ENCODE measurements at places on chromosomes 2 and 18.

- no peak for DNase-seq
Measured at GRCh38 chr18:46868169-46868921, 49.0 kb downstream of the PIAS2 start.

- DNase-seq: no peak
Measured at GRCh38 chr2:230305416-230306275, 21.3 kb upstream of the SP140L start.

DNA sequence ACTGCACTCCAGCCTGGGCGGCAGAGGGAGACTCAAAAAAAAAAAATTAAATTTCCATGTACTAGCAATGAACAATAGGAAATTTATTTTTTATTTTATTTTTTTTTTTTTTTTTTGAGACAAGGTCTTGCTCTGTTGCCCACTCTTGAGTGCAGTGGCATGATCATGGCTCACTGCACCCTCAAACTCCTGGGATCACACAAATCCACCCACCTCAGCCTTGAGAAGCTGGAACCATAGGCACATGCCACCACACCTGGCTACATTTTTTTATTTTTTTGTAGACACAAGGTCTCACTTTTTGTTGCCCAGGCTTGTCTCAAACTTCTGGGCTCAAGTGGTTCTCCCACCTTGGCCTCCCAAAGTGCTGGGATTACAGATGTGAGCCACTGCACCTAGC is 16.9 kb downstream of the CNOT9 start:
- DNase-seq: no peak

GRCh38 chr2:238162251-238162845 is 3.6 kb downstream of the ERFE start:
- DNase-seq: no peak

GRCh38 chr2:82650038-82650437 is 1809.0 kb downstream of the SUCLG1 start:
- no peak for DNase-seq

DNA sequence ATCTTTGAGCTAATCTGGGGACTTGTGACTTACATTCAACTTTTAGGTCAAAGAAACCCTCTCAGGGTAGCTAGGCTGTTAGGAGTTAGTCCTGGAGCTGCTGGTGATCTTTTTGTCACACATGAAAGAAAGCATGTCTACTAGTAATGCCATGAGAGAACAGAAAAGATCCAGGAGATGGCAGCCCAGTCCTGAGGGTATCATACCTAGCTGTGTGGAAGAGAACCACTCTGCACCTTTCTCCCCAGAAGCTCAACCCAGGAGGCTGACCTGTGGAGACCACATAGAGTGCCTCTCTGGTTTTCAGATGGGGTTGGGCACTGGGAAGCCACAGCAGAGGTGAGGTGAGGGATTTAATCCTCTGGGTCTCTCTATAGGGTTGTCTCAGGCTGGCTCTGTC is 460.2 kb upstream of the UBE2E3 start:
- no peak for DNase-seq

DNA sequence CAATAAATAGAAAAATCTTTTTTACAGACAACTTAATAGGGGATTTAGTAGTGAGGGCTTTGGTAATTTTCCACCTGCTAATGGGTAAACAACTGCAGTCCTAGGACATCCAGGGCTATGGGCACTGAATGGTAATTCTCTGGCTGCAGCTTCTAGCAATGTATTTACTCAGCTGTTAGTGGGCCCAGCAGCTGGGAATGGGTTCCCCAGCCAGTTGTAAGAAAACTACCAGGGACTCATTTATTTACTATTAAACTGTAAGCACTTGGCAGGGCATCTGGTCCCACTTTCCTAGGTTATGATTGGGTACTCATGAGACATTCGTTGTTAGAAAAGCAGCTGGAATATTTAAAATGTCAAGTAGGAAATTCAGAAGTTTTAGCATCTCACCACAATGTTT is 363.8 kb upstream of the TRIB2 start:
- DNase-seq: peak; percentile 48

DNA sequence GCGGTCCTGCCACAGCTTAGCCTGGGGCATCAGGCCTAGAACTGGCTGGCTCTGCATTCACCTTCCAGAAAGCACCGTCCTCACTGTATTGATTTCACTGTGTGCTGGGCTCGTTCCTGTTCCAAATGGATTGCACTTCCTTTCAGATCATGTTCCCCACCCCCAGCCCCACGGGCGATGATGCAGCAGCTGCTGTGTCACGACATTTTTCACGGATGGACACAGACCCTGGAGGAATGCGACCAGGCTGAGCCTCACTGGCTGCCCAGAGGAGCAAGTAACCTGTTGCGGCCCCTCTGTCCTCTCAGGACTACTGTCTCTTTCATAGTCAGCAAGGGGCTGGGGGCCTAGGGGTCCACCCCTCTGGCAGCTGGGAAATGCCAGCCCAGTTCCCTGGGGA is 50.3 kb downstream of the CAPN13 start:
- no peak for DNase-seq

- DNase-seq: no peak
Measured at GRCh38 chr2:232374356-232374755, 4.2 kb upstream of the ALPP start.

GRCh38 chr2:1371082-1371481 is 42.2 kb upstream of the TPO start:
- DNase-seq: no peak

- DNase-seq: no peak
Measured at GRCh38 chr2:40028792-40029488, 249.9 kb upstream of the THUMPD2 start.

DNA sequence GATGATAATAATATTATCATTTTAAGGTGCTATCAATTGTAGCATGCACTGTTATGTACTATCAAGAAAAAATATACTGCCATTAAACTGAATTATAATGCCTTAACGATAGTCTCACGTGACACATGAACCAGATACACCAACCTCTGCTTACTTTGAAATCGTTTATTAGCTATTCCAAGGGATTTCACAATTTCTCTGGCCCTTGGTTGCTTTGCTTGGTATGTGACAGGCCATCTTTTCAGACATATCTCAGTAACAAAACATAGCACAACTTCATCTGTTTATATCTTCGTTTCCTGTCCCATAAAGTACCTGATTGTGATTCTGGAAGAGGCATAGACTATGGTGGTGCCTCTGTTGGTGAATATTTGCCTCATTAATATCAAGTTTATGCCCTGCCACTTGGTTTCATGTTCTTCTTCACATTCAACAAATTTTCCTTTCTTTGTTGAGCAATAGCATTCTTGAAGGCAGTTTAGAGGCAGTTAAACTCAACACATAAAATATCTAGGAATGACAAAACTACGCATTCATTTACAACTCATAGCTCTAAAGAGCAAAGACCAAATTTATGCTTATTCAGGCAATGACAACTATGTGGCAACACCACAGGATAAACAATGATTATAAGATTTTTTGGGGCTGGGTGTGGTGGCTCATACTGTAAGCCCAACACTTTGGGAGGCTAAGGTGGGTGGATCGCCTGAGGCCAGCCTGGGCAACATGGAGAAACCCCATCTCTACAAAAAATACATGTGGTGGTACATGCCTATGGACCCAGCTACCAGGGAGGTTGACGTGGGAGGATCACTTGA is 84.3 kb downstream of the MCFD2 start:
- DNase-seq: no peak

- DNase-seq: no peak
Measured at GRCh38 chr2:204363513-204363912, 181.8 kb upstream of the PARD3B start.

GRCh38 chr18:76979111-76979751 is 153.4 kb downstream of the MBP start:
- no peak for DNase-seq

DNA sequence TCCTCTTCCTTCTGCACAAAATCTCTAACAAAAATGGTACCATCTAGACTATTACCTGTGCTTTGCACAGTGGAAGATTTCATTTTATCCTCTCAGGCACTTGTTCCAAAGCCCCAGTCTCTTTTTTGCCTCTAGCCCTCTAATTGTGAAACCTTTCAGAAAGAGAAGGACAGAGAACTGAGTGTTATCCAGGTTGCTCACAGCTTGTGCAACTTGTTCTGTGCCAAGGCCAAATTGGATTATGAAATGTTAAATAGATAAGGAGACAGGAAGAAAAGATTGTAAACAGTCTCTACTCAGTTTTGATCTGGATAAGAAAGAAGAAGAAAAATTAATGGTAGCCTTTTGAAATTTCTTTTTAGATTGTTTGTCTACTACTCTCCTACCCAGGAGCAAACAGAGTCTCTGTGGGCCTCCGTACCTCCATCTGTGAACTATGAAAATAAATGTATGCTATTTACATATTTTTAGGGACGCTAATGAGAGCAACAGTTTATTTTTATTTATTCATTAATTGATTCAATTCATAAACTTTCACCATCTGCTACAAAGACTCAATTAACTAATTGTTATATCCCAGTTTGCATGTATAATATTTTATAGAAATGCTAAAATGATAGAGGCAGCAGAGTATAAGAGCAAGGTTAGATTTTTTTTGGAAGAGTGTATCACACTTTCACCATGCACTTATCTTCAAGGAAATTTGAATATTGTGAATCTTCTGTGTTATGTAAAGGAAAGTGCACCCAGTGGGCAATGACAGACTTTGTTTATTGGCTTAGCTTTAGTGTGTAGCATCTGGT is 339.0 kb upstream of the ETAA1 start:
- no peak for DNase-seq

DNA sequence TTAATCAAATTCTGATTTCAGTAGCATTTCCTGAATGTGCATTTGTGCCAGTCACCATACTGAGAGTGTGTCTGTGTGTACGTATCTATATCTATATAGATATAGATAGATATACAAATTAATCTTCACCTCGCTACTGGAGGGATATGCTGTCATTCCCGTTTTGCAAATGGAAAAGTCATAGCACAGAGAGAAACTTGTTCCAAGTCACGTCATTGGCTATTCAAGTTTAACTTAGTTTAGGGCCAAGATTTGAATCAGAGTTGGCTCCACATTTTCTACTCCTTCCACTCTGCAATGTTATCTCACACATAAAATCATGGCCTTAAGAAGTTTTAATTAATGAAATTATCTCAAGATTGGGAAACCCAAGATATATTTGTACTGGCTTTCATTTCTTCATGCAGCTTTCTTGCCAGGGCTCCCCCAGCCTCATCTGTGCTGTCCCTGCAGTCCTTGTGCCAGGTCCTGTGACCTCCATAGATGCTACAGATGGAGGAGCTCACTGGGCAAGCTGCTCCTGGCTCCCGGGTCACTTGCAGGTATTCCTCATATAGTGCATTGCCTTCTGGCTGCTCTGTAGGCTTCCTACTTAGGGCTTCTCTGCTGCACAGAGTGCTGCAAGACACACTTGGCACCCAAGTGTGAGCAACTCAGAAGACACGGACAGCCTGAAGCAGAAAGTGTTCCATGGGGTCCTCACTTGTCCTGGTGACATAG is 245.8 kb downstream of the KCNS3 start:
- no peak for DNase-seq

- DNase-seq: no peak
Measured at GRCh38 chr18:44899832-44900231, 219.1 kb downstream of the SETBP1 start.

DNA sequence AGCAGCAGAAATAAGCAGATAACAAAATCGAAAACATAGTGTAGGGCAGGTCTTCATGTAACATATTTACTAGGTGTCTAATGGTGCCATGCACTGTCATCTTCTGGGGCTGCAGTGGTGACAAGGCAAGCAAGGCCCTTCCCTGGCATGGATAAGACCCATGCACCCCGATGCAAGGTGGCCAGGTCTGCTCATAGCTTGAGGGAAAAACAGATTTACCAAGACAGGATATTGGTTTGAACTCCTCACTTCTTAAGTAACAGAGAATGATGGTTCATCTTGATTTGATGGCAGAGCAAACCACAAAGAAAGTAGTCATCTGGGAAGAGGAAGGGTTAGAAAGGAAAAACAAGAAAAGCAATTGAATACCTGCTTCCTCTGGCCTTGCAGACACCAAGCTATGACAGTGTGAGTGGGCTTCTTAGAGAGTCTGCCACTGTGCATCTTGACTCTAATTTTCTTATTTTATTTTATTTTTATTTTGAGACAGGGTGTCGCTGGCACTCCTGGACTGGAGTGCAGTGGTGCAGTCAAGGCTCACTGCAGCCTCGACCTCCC is 35.8 kb upstream of the EML6 start:
- DNase-seq: no peak

- peak; percentile 61 for DNase-seq
Measured at GRCh38 chr2:202149155-202149762, 76.2 kb downstream of the KIAA2012 start.

DNA sequence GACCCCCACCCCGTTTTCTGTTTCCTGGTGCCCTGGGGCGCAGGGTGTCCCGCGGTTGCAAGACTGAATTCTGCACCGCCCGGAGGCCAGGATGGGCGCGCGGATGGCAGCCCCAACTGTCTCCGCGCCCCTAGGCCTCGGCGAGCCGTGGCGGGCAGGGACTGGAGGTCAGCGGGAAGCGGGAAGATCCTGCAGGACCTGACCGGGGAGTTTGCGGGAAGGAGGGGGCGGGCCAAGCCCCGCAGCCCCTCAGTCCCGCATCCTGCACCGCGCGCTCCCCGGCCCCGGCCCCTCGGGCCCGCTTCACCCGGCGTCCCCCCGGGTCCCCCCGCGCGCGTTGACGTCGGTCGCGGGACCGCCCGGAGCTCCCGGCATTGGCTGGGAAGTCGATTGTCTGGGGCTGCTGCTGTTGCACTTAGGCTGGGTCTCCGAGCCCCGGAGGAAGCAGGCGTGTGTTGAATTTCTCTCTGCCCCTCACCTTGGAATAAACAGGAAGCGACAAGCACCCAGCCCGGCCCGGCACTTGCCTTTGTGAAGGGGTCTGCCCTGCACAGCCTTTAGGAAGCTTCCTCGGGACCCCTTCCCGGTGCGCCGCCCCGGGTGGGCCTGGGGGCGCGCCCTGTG is at the start of gene LDLRAD4:
Gene LDLRAD4, plus strand, starts transcription at position 393 of the 624 bp plus-strand sequence.
- peak; percentile 78 for DNase-seq

DNA sequence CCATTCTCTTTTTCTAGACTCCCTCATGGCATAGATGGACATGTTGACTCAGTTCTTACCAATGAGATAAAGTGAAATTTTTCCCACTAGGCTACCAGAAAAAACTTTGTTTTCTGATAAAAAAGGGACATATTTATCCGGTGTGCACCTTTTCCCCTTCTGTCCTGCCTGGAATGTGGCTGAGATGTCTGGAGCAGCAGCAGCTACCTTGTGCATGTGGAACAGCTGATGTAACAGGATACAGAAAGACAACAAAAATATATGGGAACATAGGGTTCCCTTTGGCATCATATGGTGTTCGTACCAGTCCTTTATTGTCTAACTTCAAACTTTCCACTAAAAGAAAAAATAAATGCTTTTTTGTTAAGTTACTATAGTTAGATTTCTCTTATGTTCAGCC is 460.2 kb upstream of the HS6ST1 start:
- DNase-seq: no peak

- DNase-seq: no peak
Measured at GRCh38 chr18:77762642-77763041, 513.0 kb downstream of the GALR1 start.

GRCh38 chr2:233039846-233040530 is 7.5 kb downstream of the NEU2 start:
- DNase-seq: no peak

DNA sequence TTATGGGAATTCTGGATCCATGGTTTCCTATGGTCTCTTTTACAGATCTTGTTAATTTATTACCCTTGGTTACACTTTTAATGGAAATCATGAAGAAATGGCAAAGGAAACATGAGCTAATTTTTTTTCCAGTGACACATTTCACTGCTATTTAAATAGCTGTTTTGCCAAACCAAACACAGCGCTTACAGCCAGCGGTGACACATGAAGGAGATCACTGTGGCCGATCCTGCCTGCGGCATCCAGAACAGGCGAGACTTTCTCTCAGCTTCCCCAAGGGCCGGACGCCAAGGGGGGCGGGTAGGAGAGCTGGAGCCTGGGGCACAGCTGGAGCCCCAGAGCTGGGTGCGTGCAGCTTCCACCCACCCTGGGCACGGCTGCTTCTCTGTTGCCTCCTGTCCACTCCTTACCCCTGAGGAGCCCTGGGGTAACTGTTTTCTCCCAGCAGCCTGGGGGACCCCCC is 81.4 kb upstream of the PKDCC start:
- DNase-seq: peak; percentile 86
